A549 treated with RU486 at 1 μM for 4 hours (cell line): ENCODE measurements at places on chromosomes 16 and 17. TPM values are rescaled to one million over a fixed set of nuclear protein-coding genes. Genes with fewer than 3 reads are reported as not detected.

The TMC5 gene
- 6.1 to 8.1 TPM (median 6.4 TPM) in 5 replicates for total RNA-seq

The CDRT15 gene
- not detected in 5 replicates for total RNA-seq

The ZSCAN10 gene
- not detected in 5 replicates for total RNA-seq

The TLE7 gene
- total RNA-seq: not detected in 5 replicates

The PLXDC1 gene
- 0.09 to 0.86 TPM (median 0.37 TPM) in 4 of 5 replicates, not detected in the other for total RNA-seq

The TGFB1I1 gene
- 36.6 to 57.9 TPM (median 44.1 TPM) in 5 replicates for total RNA-seq

The AURKB gene
- total RNA-seq: 146 to 164 TPM (median 159 TPM) in 5 replicates

The CAPNS2 gene
- total RNA-seq: not detected in 5 replicates

The TMEM98 gene
- total RNA-seq: 38.0 to 51.1 TPM (median 44.8 TPM) in 5 replicates

The ACSM5 gene
- not detected in 5 replicates for total RNA-seq

The PRSS21 gene
- 0.21 to 0.30 TPM in 2 of 5 replicates, not detected in the others for total RNA-seq

The NDEL1 gene
- total RNA-seq: 51.7 to 67.7 TPM (median 59.2 TPM) in 5 replicates

The CCDC78 gene
- 3.1 to 6.6 TPM (median 5.5 TPM) in 5 replicates for total RNA-seq

The GLIS2 gene
- total RNA-seq: 22.3 to 32.9 TPM (median 29.9 TPM) in 5 replicates

The ICAM2 gene
- 0.08 TPM in 1 of 5 replicates, not detected in the others for total RNA-seq

The KRT20 gene
- 0.17 to 0.43 TPM (median 0.28 TPM) in 5 replicates for total RNA-seq

The KRT23 gene
- 0.06 to 0.30 TPM (median 0.08 TPM) in 3 of 5 replicates, not detected in the others for total RNA-seq

The SPNS3 gene
- total RNA-seq: 0.31 TPM in 1 of 5 replicates, not detected in the others

The ZPBP2 gene
- not detected in 5 replicates for total RNA-seq

The PIPOX gene
- total RNA-seq: 0.19 to 0.35 TPM (median 0.24 TPM) in 4 of 5 replicates, not detected in the other

The HSF4 gene
- 8.5 to 15.7 TPM (median 12.7 TPM) in 5 replicates for total RNA-seq

The TEKT5 gene
- total RNA-seq: not detected in 5 replicates

The IL34 gene
- 0.46 to 1.3 TPM (median 0.71 TPM) in 5 replicates for total RNA-seq

The NMRAL1 gene
- 41.2 to 47.2 TPM (median 43.5 TPM) in 5 replicates for total RNA-seq

The DRG2 gene
- total RNA-seq: 43.6 to 57.4 TPM (median 51.0 TPM) in 5 replicates

The TMEM100 gene
- total RNA-seq: not detected in 5 replicates

The RNF222 gene
- not detected in 5 replicates for total RNA-seq

The SLFN12L gene
- 0.05 TPM in 1 of 5 replicates, not detected in the others for total RNA-seq

The KRT34 gene
- total RNA-seq: 0.25 to 0.43 TPM (median 0.30 TPM) in 5 replicates

The CCL23 gene
- not detected in 5 replicates for total RNA-seq

The TNRC6A gene
- 23.2 to 29.6 TPM (median 28.4 TPM) in 5 replicates for total RNA-seq

The CDH8 gene
- 0.15 to 0.51 TPM (median 0.36 TPM) in 5 replicates for total RNA-seq

The FTSJ3 gene
- 55.5 to 66.9 TPM (median 59.4 TPM) in 5 replicates for total RNA-seq

The KRTAP9-8 gene
- total RNA-seq: not detected in 5 replicates

The PLCG2 gene
- 2.3 to 4.5 TPM (median 3.3 TPM) in 5 replicates for total RNA-seq

The SLC35G6 gene
- not detected in 5 replicates for total RNA-seq

The PDE6G gene
- total RNA-seq: 1.5 to 3.6 TPM (median 2.2 TPM) in 5 replicates

The NOD2 gene
- not detected in 5 replicates for total RNA-seq

The MEIOB gene
- 1.4 to 3.0 TPM (median 2.0 TPM) in 5 replicates for total RNA-seq

The PRSS53 gene
- 0.61 to 1.4 TPM (median 1.1 TPM) in 5 replicates for total RNA-seq

The FOXF1 gene
- total RNA-seq: 0.03 to 0.05 TPM in 2 of 5 replicates, not detected in the others

The NPTX1 gene
- 46.8 to 115 TPM (median 85.9 TPM) in 5 replicates for total RNA-seq

The SULT1A2 gene
- 0.08 TPM in 1 of 5 replicates, not detected in the others for total RNA-seq

The ARHGAP44 gene
- total RNA-seq: 2.1 to 3.4 TPM (median 2.7 TPM) in 5 replicates

The FBXL16 gene
- 1.7 to 3.4 TPM (median 2.9 TPM) in 5 replicates for total RNA-seq
